Lung (tissue), 17 donors: ENCODE measurements at places on chromosomes 16 and 17.

DNA sequence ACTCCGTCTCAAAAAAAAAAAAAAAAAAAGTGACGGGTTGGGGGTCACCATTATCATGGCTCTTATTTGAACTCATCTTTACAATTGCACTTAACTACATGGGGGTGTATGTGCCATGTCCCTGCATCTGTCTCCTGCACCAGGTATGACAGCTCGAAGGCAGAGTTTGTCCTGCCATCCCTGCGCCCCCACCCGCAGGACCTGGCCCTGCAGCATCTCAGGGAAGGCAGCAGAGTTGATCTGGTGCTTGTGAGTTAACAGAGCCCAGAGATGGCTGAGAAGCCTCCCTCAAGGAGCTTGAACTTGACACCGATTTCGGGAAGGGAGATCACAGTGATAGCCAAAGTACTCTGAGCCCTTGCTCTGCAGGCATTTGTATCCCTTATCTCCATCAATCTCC, 44.8 kb downstream of the C16orf82 start:
- DNase-seq, result no peak

DNA sequence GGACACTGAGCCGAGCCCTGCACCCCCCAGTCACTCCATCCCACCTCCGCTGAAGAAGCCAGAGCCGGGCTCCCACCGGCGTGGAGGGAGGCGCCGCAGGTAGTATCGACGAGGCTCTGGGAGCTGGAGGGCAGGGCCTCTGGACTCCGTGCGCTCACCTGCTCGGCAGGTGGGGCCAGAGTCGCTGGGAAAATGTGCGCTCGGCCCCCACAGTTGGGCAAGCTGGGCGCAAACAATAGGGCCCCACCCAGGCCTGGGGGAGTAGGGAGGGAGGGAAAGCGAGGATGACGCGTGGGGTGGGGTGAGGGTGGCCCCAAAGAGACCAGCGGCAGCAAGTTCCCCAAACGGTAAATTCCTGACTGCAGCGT, 668 bp downstream of the JUP start:
- peak; percentile 51 for DNase-seq

DNA sequence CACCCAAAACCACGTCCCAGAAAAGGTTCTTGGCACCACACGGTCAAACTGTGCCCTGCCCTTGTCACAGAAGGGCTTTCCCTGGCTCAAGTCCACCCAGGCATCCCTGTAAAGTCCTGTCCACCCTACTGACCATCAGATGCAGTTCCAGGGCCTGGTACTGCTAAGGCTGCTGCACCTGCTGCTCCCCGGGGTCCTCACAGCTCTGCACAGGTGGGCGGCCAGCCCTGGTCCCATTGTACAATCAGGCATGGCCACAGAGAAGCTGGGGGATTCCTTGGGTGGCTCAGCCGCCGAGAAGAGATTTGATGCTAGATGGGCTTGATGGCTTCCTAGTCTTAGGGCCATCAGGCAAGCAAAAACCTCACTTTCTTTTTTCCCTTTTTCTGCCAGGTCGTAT, 15.3 kb downstream of the ABCA3 start:
- no peak for DNase-seq

- no peak for DNase-seq
Observed at GRCh38 chr17:80482555-80483308, 6.3 kb upstream of the NPTX1 start.

DNA sequence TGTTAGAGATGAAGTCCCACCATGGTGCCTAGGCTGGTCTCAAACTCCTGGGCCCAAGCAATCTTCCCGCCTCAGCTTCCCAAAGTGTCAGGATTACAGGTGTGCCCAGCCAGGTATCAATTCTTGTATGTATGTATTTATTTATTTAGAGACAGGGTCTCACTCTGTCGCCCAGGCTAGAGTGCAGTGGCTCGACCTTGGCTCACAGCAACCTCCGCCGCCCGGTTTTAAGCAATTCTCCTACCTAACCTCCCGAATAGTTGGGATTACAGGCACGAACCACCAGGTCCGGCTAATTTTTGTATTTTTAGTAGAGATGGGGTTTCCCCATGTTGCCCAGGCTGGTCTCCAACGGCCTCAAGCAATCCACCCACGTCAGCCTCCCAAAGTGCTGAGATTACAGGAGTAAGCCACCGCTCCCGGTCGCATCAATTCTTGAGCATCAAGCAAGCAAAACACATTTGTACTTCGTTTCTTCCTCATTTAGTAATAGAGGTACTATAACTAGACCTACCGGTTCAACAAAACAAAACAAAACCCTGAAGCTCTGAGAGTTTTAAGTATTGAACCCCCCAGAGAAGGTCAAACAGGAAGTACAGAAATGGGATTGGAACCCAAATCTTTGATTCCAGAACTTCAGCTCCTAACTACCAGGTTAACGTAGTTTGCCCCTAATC, 1.0 kb upstream of the ZNF500 start:
- no peak for DNase-seq

- no peak for DNase-seq
Observed at GRCh38 chr17:61047515-61047914, 352.1 kb upstream of the TBX2 start.

DNA sequence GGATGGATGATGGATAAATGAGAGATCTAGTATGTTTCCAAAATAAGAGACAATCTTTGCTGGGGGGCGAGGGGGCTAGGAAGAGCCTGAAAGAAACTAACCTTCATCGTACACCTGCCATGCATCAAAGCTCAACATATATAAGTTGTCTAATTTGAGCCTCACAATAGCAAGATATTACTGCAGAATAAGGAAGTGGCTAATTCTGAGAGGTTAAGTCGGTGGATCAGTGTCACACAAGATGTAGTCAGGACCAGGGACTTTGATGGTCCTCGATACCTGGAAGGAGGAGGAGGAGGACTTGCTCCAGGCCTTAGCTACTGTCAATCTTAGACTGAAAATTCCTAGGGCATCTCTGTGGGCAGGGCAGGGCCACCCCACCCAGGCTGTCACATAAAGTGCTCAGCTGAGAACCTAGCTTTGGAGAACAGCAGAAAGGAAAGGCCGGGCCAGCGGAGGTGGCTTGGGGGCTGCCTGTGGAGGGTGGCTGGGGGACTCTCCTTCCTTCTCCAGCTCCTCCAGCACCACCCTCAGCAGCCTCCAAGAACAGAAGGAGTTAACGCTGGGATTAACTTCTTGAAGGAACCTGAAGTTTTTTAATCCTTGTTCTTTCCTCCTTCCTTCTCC, 460 bp upstream of the SLC13A2 start:
- no peak for DNase-seq

GRCh38 chr16:50812876-50813466, 71.1 kb downstream of the CYLD start:
- DNase-seq, result no peak

DNA sequence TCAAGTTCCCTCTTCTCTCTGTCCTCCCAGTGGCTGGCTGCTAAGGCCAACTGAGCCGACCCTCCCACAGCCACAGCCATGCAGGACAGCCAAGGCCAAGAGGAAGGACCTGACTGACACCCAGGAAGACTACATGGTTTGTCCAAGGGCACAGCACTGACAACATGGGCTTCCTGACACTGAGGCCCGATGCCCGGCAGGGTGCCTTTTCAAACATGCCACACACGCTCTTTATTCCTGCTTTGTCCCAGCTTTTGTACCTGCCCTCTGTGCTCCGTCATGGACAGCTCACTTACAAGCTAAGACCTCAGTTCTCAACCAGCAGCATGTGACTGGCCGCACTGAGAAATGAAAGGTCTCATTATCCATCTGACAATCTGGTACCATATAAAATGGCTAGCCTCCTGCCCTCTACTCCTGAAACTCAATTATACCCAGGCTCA, 45.8 kb downstream of the TEX2 start:
- no peak for DNase-seq

GRCh38 chr17:49016775-49017463, 19.7 kb downstream of the IGF2BP1 start:
- peak; percentile 95 for DNase-seq

- DNase-seq, result no peak
Observed at GRCh38 chr16:69108064-69108904, 2.8 kb downstream of the HAS3 start.

- DNase-seq, result no peak
Observed at GRCh38 chr17:83146347-83146746, 66.9 kb downstream of the METRNL start.

- peak; percentile 85 for DNase-seq
Observed at GRCh38 chr16:49700251-49701064, 155.5 kb downstream of the ZNF423 start.

GRCh38 chr17:1724869-1725641, 551 bp downstream of the WDR81 start:
- DNase-seq, result no peak

- peak; percentile 95 for DNase-seq
Observed at GRCh38 chr16:74186561-74186971, 110.0 kb upstream of the PSMD7 start.

DNA sequence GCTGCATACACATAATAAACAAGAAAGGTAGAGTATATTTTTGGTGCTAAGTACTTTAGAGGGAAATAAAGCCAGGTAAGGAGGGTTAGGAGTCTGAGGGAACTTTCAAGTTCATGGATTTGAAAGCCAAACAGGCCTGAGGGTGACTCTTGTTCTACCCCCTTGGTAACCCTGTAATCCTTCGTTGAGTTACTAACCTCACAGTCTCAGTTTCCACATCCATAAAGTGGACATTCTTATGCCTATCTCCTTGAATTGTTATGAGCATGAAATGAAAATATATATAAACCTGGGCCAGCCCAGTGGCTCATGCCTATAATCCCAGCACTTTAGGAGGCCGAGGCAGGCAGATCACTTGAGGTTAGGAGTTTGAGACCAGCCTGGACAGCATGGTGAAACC, 22.4 kb downstream of the PECAM1 start:
- no peak for DNase-seq

- no peak for DNase-seq
Observed at GRCh38 chr17:82053556-82054263, 2.0 kb downstream of the GPS1 start.

- DNase-seq, result no peak
Observed at GRCh38 chr16:65327346-65327745, 205.5 kb upstream of the CDH11 start.

- DNase-seq, result no peak
Observed at GRCh38 chr17:67132366-67132765, 88.0 kb downstream of the CACNG1 start.

DNA sequence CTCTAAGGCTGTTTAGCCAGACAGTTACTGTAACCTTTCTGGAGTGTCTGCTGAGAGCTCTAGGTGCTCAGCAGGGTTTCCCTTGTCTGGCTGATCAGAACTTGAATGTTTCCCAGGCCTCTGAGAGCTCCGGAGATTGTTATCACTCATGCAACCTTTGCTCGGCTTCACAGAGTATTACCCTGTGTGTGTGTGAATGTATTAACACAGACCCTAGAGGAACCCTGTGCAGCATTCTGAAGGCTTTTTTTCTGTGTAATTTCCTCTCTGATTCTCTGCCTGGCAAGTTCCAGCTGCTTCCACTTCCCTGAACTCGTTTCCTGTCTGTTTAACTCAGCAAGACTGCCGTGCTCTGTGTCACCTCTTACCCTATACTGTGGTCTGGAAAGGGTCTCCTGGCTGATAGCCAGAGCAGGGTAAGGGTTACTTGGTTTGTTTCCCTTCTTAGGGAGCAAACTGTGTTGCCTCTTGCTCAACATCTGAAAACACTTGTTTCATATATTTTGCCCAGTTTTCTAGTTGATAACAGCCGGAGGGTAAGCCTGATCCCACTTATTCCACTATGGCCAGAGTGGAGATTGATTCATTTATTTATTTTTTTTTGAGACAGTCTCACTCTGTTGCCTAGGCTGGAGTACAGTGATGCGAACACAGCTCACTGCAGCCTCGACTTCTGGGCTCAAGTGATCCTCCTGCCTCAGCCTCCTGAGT, 21.7 kb downstream of the PRMT7 start:
- DNase-seq, result peak; percentile 68

- peak; percentile 78 for DNase-seq
Observed at GRCh38 chr16:57091975-57092785, at the start of gene CPNE2. CPNE2 (plus strand) TSS chr16:57092583; CDS start chr16:57110743, 18,160 bp downstream.

- DNase-seq, result no peak
Observed at GRCh38 chr17:12666718-12667117, 1.0 kb downstream of the MYOCD start.

DNA sequence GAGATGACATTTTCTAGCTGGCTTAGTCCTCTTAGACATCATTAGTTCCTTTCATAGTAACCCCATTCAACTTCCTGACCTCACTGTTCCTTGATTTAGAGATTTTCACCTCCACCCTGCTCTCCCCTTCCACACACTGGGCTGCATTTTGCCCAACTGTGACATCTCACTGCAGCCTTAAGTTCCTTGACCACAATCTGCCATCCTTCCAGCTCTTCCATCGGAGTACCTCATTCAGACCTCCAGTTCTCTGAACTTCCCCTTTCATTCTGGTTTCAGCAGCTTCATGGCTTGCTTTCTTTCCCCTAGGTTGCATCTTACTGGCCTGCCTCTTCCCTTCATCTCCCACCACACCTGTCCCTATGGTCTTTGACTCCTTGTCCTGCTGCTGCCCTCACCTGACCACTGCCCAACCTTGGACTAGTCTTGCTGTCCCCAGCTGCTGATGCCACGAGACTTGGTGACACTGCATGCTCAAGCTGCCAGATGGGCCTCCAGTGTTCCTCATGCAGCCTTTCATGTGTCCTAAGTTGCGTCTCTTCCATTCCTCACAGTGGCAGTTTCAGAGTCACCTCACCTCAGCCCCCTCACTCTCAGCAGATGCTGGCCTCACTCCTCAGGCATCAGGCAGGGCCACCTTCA, 40.8 kb downstream of the NUP88 start:
- no peak for DNase-seq

DNA sequence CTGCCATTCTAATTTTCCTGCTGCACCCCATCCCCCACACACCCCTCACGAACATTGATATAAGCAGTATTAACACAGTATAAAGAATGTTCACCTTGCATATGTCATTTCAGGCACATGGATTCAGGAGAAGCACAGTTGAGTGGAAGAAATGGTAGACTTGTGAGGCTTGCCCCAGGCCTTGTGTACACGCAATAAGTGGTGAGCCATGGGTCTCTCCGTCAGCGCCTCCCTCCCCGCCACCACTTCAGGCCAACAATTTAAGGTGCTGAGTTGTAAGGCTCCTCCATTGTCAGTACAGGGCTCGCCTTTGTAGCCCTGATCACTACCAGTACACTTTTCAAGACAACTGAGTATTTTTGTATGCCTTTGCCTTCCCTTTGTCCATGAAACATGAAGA, 12.2 kb upstream of the CLEC18C start:
- no peak for DNase-seq

- no peak for DNase-seq
Observed at GRCh38 chr16:48129926-48130325, 25.9 kb downstream of the ABCC12 start.

DNA sequence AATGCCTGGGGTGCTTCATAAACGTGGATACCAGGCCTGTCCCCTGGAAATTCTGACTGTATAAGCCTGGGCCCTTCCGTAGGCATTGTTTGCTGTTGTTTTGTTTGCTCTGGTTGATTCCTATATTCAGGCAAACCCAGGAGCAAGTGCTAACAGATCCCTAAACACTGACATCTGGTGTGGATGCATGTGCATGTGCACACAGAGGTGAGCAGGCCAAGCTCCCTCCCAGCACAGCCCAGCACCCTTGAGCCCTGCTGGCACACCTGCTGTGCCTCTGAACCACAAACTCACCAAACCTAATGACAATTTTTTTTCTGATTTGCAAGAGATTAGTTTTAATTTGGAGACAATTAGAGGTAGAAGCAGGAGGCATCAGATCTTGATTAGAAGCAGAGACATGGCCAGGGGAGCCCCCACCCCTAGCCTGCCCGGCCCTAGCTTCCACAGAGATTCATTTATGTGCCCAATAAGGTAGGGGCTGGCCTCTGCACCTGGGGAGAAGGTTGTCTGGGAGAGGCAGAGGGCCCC, 40.4 kb downstream of the TMEM132E start:
- no peak for DNase-seq

- DNase-seq, result no peak
Observed at GRCh38 chr17:76270127-76270592, 5.0 kb downstream of the UBALD2 start.
